Activated T-cell treated with anti-CD3 and anti-CD28 coated beads, Interleukin-2, amount 50 U/mL, for 24 hours (primary cell): ENCODE measurements at places on chromosomes 2 and 18.
A peak's percentile ranks its signal among the peaks of the same experiment; 100 is the strongest.

GRCh38 chr18:55585065-55585919 lies 2.7 kb downstream of the TCF4 start:
- peaks cover 3% of the 10 kb centered on the region for H3K36me3 ChIP-seq
- H3K4me1 ChIP-seq, result peaks cover 28% of the 10 kb centered on the region
- H3K4me3 ChIP-seq, result no peak overlapping the region
- peaks cover 58% of the 10 kb centered on the region for H3K27me3 ChIP-seq
- H3K27ac ChIP-seq, result no peak overlapping the region

DNA sequence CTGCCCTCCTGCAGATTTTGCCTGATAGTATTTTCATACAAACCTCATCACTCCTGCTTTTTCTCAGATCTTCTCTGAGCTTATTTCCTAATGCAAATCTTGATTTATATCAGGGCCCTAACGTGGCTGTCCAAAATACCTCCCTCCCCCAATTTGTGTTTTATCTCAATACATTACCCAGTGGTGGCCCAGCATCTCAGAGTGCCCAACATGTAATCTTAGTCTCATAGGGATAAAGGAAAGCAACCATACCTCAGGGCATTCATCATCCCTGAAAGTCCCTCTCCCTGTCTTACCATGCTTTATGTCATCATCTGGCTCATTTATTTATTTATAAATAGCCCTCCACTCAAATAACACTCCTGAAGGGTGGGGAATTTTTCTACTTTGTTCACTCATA lies 135.3 kb downstream of the SLC8A1 start:
- no peak for DNase-seq
- no peak overlapping the region for H3K27ac ChIP-seq
- H3K4me3 ChIP-seq, result no peak overlapping the region
- H3K36me3 ChIP-seq, result no peaks in the 10 kb centered on the region
- H3K27me3 ChIP-seq, result no peaks in the 10 kb centered on the region

DNA sequence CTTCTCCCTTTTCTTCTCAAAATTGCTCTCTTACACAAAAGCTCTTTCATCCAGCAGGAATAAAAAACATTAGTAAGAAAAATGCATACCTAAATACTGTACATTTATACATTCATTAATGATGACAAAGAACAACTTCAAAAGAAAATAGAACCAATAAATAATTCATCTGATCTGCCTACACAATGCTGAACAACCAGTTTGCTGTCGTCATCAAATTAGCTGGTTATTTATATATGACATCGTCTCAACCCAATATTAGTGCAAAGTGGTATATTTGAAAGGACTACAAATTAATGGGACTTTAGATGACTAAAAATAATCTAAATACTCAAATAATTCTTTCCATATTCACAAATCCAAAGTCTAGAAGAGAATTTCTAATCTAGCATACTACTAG lies 24.8 kb upstream of the VIT start:
- H3K4me3 ChIP-seq, result no peak overlapping the region
- no peaks in the 10 kb centered on the region for H3K36me3 ChIP-seq
- peaks cover 2% of the 10 kb centered on the region for H3K4me1 ChIP-seq
- DNase-seq, result no peak
- peaks cover 20% of the 10 kb centered on the region for H3K27me3 ChIP-seq
- no peak overlapping the region for H3K27ac ChIP-seq

GRCh38 chr2:75920859-75921551 lies 210.3 kb upstream of the GCFC2 start:
- no peak overlapping the region for H3K27ac ChIP-seq
- no peaks in the 10 kb centered on the region for H3K4me1 ChIP-seq
- no peak for DNase-seq
- H3K4me3 ChIP-seq, result no peak overlapping the region
- H3K36me3 ChIP-seq, result no peaks in the 10 kb centered on the region

- H3K4me1 ChIP-seq, result peaks cover 75% of the 10 kb centered on the region
- H3K27me3 ChIP-seq, result no peaks in the 10 kb centered on the region
- no peak overlapping the region for H3K27ac ChIP-seq
- H3K4me3 ChIP-seq, result no peak overlapping the region
- H3K36me3 ChIP-seq, result peaks cover 74% of the 10 kb centered on the region
These were observed 16.7 kb downstream of the ZNF638 start for GRCh38 chr2:71348302-71348701.

GRCh38 chr2:50118905-50119702 lies 912.8 kb downstream of the NRXN1 start:
- no peak overlapping the region for H3K27ac ChIP-seq
- no peak for DNase-seq
- H3K36me3 ChIP-seq, result no peaks in the 10 kb centered on the region
- H3K4me1 ChIP-seq, result no peaks in the 10 kb centered on the region

- H3K4me3 ChIP-seq, result no peak overlapping the region
- no peak for DNase-seq
- no peak overlapping the region for H3K27ac ChIP-seq
- peaks cover 49% of the 10 kb centered on the region for H3K4me1 ChIP-seq
- no peaks in the 10 kb centered on the region for H3K36me3 ChIP-seq
These were observed 3.8 kb downstream of the SIX2 start for GRCh38 chr2:45005261-45006002.

GRCh38 chr2:216908300-216908699 lies 48.4 kb upstream of the TNP1 start:
- H3K27me3 ChIP-seq, result peaks cover 5% of the 10 kb centered on the region
- no peak overlapping the region for H3K4me3 ChIP-seq
- H3K36me3 ChIP-seq, result no peaks in the 10 kb centered on the region
- no peak overlapping the region for H3K27ac ChIP-seq
- no peaks in the 10 kb centered on the region for H3K4me1 ChIP-seq
- no peak for DNase-seq

- no peak for DNase-seq
- peaks cover 55% of the 10 kb centered on the region for H3K36me3 ChIP-seq
- H3K27ac ChIP-seq, result no peak overlapping the region
- H3K4me1 ChIP-seq, result peaks cover 33% of the 10 kb centered on the region
These were observed 3.3 kb upstream of the ANKRD39 start for GRCh38 chr2:96861074-96861473.

GRCh38 chr18:27278131-27278530 lies 93.0 kb upstream of the CHST9 start:
- no peaks in the 10 kb centered on the region for H3K36me3 ChIP-seq
- DNase-seq, result no peak
- H3K27ac ChIP-seq, result no peak overlapping the region
- no peaks in the 10 kb centered on the region for H3K27me3 ChIP-seq
- H3K4me1 ChIP-seq, result no peaks in the 10 kb centered on the region
- no peak overlapping the region for H3K4me3 ChIP-seq

DNA sequence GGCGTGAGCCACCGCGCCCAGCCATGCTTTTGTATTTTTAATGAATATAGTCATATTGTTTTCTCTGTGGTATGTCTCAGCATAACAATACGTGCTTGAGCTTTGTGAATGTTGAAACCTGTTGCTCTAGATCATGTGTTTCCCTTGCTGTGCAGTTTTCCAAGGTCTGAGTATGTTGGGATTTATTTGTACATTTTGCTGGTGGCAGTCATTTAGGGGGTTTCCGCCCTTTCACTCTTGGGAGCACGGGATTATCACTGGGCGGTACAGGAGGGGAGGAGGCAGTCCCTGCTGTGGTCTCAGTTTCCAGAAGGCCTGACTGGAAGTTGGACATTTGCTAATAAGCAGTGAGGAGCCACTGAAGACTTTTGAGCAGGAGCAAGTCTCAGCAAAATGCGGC lies 24.9 kb upstream of the CATIP start:
- DNase-seq, result no peak
- H3K36me3 ChIP-seq, result no peaks in the 10 kb centered on the region
- H3K27me3 ChIP-seq, result no peaks in the 10 kb centered on the region
- H3K27ac ChIP-seq, result no peak overlapping the region
- no peak overlapping the region for H3K4me3 ChIP-seq

DNA sequence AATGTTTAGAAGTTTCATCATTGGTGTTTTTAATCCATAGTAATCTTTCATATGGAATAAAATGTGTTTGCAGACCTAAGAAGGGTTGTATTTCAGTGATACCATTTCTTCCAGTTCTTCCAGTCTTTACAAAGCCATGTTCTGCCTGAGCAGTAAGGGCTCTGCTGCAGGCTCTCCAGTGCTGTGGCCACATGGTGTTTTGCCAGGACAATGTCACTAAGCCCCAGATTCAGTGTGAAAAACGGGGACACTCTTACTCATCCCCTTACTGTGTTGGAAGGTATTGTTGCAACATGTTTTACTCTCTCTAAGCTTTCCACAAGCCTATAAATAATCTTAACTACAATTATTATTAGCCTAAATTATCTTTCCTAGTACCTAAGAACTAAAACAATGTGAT lies 481.4 kb upstream of the CDH7 start:
- no peak for DNase-seq
- H3K27me3 ChIP-seq, result no peaks in the 10 kb centered on the region
- H3K4me1 ChIP-seq, result no peaks in the 10 kb centered on the region
- H3K4me3 ChIP-seq, result no peak overlapping the region
- H3K27ac ChIP-seq, result no peak overlapping the region

DNA sequence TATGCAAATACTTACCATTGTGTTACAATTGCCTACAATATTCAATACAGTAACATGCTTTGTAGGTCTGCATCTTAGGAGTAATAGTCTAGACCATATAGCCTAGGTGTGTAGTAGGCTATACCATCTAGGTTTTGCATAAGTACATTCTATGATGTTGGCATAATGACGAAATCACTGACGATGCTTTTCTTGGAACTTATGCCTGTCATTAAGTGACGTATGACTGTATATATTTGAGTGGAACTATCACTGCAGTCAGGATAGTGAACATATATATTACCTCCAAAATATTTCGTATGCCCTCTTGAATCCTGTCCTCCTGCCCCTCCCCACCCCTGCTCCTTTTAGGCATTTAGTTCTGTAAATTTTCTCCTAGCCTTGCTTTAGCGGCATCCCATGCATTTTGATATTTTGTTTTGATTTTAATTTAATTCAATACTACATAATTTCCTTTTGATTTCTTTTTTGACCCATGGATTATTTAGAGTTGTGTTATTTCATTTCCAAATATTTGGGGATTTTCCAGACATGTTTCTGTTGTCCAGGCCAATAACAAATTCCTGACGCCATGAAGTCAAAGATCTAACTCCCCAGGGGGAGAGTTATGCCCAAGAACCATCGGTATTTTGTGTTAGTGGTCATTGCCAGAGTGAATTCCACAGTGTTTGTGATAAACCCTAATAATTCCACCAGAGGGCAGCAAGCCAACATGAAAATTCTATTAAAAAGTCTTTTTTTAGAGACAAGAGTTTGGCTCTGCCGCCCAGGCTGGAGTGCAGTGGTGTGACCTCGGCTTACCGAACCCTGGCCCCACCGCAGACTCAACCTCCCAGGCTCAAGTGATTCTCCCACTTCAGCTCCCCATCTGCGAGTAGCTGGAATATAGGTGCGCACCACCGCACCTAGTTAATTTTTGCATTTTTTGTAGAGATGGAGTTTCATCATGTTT lies 24.2 kb upstream of the CASP8 start:
- H3K36me3 ChIP-seq, result peaks cover 67% of the 10 kb centered on the region
- H3K27me3 ChIP-seq, result no peaks in the 10 kb centered on the region
- peak; percentile 57 for DNase-seq
- peaks cover 59% of the 10 kb centered on the region for H3K4me1 ChIP-seq

GRCh38 chr2:191151331-191151730 lies 537 bp upstream of the STAT4 start:
- no peaks in the 10 kb centered on the region for H3K27me3 ChIP-seq
- peaks cover 73% of the 10 kb centered on the region for H3K4me1 ChIP-seq
- H3K36me3 ChIP-seq, result peaks cover 35% of the 10 kb centered on the region
- peak overlapping the region; percentile 97 for H3K27ac ChIP-seq
- H3K4me3 ChIP-seq, result peak overlapping the region; percentile 95

DNA sequence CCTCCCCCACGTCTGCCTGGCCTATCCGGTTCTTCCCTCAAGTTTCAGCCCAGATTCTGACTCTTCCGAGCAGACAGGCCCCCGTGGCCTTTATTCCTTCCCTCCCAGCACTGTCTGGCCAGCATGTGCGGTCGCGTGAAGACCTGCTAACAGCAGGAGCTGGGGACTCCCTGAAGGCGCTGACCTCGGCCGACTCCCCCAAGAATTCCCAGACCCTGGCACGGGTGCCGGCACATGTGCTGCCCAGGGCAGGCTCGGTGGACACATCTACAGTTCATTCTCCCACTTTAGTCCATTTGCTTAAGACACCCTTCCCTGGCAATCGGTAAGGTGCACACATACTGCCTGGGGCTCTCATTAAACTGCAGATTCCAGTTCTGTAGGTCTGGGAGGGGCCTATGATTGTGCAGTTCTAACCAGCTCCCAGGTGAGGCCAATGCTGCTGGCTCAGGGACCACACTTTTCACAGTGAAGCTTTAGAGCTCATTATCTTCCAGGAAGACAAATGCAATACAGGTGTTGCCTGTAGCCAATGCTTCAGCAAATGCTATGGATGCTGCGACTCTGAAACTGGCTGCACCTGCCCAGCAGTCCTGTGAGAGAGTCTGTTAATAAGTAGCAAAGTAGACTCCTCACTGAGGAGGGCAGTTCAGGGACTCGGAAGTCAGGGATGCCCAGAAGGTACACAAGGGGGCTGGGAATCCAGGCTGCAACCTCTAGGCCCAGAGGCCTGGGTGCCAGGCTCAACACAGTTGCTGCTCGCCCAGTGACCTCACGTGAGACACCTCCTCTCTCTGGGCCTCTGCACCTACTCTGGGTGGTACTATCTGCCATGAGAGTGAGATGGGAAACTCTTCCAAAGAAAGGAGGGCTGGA lies 45.4 kb upstream of the TAF1B start:
- no peaks in the 10 kb centered on the region for H3K27me3 ChIP-seq
- H3K27ac ChIP-seq, result no peak overlapping the region
- H3K4me1 ChIP-seq, result peaks cover 35% of the 10 kb centered on the region
- H3K36me3 ChIP-seq, result no peaks in the 10 kb centered on the region
- no peak overlapping the region for H3K4me3 ChIP-seq
- DNase-seq, result no peak

DNA sequence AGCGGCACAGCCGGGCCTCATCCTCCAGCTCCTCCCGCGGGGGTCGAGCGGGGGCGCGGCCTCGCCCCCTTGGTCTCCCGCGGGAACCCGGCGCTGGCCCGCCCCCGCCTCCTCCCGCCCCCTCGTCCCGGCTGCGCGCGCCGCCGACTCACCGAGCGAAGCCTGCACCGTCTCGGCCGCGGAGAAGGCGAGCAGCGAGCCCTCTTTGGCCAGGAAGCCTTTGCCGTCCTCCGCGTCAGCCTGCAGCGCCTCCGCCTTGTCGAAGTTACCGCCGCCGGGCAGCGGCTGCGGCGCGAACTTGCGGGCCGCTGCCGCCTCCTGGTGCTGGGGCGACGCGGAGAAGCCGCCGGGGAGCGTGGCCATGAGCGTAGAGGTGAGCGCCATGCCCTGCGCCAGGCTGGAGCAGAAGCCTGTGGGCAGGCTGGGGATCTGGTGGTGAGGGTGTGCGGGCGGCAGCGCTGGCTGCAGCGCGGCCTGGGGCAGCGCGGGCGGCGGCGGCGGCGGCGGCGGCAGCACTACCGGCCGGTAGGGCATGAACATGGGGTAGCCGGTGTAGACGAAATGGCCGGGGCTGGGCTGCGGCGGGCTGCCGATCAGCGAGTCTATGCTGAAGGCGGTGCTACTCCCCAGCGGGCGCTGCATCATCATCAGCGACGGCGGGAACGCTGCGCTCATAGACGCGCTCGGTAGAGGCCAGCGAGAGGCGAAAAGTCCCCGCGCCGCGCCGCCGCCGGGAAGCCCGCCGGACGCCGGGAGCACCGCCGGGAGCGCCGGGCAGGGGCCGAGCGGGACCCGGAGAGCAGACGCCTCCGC lies 683 bp downstream of the GBX2 start:
- H3K4me1 ChIP-seq, result peaks cover 21% of the 10 kb centered on the region
- no peak for DNase-seq
- no peaks in the 10 kb centered on the region for H3K36me3 ChIP-seq
- no peak overlapping the region for H3K4me3 ChIP-seq
- H3K27ac ChIP-seq, result no peak overlapping the region
